ENCODE measurements at places on chromosomes 7 and 10.

- DNase-seq, result peak; percentile 79
Observed at GRCh38 chr7:2982831-2983230, 60.8 kb downstream of the CARD11 start.

- DNase-seq, result no peak
Observed at GRCh38 chr10:44478876-44479705, 94.2 kb upstream of the CXCL12 start.

GRCh38 chr10:30390207-30390606 is 41.1 kb upstream of the MTPAP start:
- DNase-seq, result no peak

- DNase-seq, result no peak
Observed at GRCh38 chr10:93267521-93267920, 193.8 kb downstream of the CYP26A1 start.

DNA sequence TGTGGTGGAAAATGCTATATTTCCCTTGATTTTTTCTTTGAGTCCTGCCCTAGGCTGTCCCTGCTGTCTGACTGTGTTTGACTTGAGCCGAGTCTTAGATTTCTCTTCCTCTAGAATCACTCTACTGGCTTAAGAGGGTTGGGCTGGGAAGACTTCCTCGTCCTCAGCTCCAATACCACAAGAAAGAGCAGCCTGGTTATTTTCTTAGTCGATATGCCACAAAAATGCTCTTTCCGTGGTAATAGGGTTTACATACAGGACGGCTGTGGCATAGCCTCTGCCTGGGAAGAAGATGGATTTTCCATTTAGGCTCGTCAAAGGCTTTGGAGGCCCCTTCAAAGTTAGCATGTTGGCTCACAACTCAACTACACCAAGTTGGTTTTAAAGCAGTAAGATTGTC is 212.0 kb upstream of the IGFBP3 start:
- DNase-seq, result no peak

DNA sequence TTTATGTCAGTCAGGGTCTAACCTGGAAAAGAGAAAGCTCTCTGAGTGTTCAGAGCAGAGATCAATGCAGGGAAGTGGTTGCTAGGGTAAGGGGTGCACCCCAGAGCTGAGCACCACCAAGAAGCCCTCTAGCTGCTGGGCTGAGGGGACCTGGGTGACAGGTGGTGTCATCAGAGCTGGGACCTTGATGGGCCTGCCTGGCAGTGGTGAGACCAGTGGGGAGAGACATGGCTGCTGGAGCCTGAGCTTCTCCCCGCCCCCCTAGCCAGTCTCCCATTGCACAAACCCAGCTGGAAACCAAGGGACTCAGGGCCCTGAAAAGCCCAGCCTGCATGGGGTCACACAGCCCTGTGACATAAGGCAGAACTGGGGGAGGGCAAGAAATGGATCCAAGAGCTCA is 49.1 kb upstream of the OSBPL3 start:
- DNase-seq, result no peak

DNA sequence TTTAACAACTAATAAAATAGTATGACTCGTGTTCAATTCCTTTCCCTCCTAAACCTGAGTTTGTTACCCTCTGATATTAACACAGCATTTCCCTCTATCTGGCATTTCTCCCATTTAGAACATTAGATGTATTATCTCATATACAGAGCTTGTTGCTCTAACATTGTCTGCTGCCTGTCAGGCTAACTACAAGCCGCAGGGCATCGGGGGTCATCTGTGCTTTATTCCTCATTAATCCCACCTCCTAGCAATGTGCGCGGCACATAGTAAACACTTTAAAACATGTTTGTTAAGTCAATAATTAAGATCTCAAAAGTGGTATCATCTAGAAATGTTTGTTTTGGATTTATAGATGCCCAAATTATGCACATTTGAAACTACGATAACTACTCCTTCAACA is 52.9 kb upstream of the NEBL start:
- DNase-seq, result no peak

DNA sequence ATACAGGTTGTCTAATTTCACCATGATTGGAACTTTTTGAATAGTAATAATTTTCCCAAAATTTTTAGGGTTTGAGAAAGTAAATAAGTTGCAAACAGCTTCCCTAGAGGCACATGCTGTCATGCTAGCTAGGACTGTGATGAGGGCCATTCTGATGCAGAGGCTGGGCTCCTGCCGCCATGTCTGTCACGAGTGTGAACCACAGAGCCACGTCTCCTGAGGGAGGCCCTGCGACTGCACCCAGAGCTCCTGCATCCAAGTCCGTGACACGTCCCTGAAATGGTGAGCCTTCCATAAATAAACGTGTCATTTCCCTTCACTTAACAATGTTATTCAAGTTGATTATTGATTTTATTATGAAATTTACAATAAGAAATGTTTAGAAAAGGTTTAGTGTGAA is 40.0 kb downstream of the C10orf120 start:
- DNase-seq, result no peak

Measured in activated CD8-positive, alpha-beta memory T cell treated with anti-CD3 and anti-CD28 coated beads for 24 hours (primary cell).